ENCODE measurements at places on chromosomes 16 and 17.
A peak's percentile ranks its signal among the peaks of the same experiment; 100 is the strongest.

DNA sequence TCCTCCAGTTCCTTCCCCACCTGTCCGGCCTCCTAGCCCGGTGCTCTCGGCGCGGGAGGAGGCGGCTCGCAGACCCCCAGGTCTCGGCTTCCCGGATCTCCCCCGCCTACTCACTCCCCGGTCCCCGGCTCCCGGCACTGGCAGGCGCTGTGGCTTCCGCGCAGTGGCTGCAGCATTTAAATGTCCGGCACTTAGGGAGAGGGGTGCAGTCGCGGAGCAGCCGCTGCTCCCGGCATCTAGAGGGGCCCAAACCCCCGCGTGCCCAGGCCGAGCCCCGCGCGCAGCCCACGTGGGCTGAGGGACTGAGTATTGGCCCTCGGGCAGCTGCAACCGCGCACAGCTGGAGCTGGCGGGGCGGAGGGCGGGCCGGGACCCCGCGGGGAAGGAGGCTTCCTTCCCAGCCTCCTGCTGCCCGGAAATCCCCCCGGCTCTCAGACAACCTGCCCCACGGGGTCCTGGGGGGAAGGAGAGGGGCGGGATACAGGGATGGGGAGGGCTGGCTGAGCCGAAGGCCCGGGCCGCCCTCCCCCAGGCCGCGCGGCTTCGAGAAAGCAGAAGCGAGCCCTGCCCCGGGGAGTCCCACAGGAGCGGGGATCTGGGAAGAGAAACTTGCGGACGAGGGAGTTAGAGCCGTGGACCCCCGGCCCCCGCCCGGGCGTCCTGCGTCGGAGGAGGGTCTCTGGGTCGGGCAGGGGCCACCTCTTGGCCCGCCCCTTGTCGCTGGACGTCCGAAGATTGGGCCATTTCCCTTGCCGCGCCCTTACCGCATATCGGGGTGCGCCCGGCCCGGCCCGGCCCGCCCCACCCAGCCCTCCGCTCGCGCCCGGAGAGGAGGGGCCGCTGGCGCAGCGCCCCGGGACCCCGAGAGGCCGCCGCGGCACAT is at the start of gene MMP25:
Gene MMP25 (plus strand): TSS at position 804 of the 883 bp plus-strand sequence. CDS start 357 bp downstream, outside the sequence.
- H3K27me3 ChIP-seq = peaks cover 25% of the 10 kb centered on the region
- H3K36me3 ChIP-seq = no peaks in the 10 kb centered on the region
- no peak for DNase-seq
- H3K4me1 ChIP-seq = peaks cover 10% of the 10 kb centered on the region

GRCh38 chr17:73851091-73851490 is 206.8 kb upstream of the SDK2 start:
- H3K27ac ChIP-seq = no peak overlapping the region
- no peaks in the 10 kb centered on the region for H3K36me3 ChIP-seq
- no peak overlapping the region for H3K4me3 ChIP-seq
- H3K4me1 ChIP-seq = no peaks in the 10 kb centered on the region

DNA sequence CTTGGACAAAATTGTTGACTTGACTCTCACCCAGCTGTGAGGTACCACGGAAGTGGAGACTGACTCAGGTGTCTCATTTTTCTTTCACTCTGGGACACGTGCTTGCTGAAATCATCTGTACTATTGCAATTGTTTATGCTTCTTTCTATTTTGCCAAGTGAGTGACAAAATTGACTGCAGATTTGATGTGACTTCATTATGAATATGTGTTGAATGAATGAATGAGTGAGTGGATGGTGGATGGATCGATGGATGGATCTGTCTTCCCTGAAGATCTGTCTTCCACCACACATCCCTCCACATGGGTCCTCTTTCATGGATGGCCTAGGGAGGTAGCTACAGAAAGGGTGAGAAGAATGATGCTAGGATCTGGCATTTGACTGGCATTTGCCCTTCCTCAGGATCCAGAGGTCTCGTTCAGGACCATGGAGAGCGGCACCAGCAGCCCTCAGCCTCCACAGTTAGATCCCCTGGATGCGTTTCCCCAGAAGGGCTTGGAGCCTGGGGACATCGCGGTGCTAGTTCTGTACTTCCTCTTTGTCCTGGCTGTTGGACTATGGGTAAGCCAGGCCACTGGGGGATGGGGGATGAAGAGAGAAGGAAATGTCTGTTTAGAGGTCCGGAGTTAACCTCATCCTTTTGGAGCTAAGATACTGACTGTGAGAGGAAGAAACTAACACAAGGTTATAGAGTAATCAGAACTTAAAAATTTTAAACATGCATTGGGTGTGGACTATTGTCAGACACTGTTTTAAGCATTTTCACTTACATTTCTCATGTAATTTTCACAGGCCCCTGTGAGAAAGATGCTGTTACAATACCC is 12.7 kb downstream of the SLC5A11 start:
- no peaks in the 10 kb centered on the region for H3K4me1 ChIP-seq
- no peaks in the 10 kb centered on the region for H3K36me3 ChIP-seq
- no peak overlapping the region for H3K4me3 ChIP-seq
- no peak overlapping the region for H3K27ac ChIP-seq
- no peaks in the 10 kb centered on the region for H3K27me3 ChIP-seq

- no peak for DNase-seq
- no peak overlapping the region for H3K27ac ChIP-seq
- H3K27me3 ChIP-seq = no peaks in the 10 kb centered on the region
- H3K4me1 ChIP-seq = no peaks in the 10 kb centered on the region
- H3K36me3 ChIP-seq = no peaks in the 10 kb centered on the region
These were observed 2.0 kb downstream of the GPT2 start for GRCh38 chr16:46885960-46886763.

DNA sequence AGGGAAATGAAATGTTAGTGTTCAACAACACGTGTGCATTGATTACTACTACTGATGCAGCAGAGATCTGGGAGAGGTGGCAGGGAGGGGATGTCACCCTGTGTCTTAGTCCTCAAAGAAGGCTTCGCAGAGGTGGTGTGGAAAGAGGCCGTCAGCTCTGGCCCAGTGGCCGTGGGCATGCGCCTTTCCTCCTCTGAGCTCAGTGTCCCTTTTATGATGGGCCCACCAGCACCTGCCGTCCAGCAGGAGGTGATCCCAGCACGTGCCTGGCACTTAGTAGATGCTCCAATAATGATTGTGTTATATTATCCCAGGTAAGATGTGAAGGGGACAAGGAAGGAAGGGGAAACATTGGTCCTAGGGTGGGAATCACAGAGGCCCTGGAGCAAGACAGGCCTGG is 106.2 kb downstream of the CLEC16A start:
- no peak for DNase-seq
- H3K27ac ChIP-seq = peak overlapping the region; percentile 97
- H3K4me1 ChIP-seq = peaks cover 98% of the 10 kb centered on the region
- no peak overlapping the region for H3K4me3 ChIP-seq
- peaks cover 34% of the 10 kb centered on the region for H3K36me3 ChIP-seq

GRCh38 chr17:63421681-63422645 is 24.1 kb downstream of the CYB561 start:
- H3K27ac ChIP-seq = no peak overlapping the region
- DNase-seq = no peak
- no peaks in the 10 kb centered on the region for H3K36me3 ChIP-seq

GRCh38 chr16:88279998-88280397 is 102.8 kb upstream of the ZNF469 start:
- no peak overlapping the region for H3K4me3 ChIP-seq
- H3K27me3 ChIP-seq = no peaks in the 10 kb centered on the region

DNA sequence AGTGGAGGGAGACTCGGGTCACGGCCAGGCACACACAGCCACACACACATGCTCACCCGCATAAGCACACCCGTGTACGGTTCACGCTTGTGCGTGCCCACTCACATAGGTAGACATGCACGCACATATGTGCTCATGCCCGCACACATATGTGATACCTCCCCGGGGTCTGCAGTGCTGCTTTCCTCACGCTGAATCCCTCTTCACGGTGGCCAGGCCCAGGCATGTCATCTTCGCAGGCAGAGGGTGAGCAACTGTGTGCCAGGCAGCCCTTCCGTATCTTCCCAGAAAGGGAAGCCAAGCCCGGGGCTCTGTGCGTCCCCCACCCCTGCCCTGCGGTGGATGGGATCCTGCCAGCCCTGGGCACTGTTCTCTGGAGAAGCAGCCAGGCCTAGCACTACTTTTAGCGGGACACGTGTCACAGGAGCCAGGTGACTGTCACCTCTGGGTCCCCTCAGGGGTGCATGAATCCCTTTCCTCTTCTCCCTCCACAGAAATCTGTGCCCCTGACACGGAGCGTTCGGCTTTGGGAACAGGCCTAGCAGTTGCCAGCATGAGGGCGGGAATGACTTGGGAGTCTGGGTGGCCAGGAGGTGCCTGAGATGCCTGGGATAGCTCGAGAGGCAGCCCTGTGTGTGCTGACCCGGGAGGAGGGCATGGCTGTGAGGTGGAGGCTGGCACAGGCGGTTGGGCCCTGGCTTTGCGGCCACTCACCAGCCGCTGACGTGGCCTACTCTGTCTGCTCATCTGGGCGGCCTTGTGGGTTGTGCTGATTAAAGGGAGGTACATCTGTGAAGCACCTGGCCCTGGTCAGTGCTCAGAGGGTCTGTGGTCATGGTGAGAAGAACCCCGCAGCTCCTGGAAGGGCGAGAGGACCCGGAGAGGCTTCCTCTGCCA is 47.5 kb downstream of the BAIAP2 start:
- no peaks in the 10 kb centered on the region for H3K4me1 ChIP-seq
- DNase-seq = no peak
- H3K36me3 ChIP-seq = no peaks in the 10 kb centered on the region
- H3K4me3 ChIP-seq = no peak overlapping the region

DNA sequence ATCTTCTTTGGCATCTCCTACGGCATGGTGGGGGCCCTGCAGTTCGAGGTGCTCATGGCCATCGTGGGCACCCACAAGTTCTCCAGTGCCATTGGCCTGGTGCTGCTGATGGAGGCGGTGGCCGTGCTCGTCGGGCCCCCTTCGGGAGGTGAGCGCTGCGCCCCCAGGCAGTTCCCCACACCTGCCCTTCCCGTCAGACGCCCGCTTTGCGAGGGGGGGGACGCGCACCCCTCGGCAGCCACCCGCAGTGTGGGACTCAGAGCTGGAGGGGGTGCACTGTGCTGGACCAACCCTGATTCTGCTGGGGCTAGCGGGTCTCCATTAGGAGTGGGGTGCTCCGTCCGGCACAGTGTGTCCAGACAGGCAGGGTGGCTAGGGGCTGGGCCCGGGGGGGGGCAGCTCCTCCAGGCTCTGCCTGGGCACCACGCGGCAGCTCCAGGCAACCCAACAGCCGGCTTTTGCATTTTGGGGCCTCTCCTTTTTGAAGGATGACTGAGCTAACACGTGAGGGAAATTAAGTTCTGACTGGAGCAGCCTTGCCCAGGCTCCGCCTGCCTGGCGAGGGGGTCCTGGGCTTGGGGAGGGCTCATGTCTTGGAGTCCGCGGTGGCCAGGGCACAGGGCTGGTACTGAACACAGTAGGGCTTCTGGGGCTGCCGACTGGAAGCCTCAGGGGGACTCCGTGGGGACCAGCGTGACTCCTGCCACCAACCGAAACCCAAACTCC is 9.1 kb downstream of the SLC16A3 start:
- DNase-seq = no peak
- no peaks in the 10 kb centered on the region for H3K27me3 ChIP-seq
- H3K27ac ChIP-seq = no peak overlapping the region
- H3K4me1 ChIP-seq = 0 out of 2 replicates have a peak, but pooled peaks cover 8% of the 10 kb centered on the region

DNA sequence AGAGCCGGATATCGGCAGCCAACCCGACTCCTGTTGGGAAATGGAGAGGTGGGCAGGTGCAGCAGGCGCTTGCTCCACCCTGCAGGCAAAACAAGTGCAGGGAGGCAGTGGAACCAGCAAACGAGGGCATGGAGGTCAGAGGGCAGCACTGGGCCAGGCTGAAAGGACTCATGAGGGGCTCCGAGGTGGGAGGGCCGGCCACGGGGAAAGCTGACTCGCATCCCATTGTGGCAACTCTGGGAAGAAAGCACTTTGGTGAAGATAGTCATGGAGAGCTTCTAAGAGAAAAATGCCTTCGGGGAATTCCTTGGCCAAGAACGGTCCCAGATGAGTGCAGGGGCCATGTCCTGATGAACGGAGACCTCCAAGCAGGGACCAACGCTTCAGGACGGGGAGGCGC is 4.4 kb downstream of the CYBC1 start:
- no peak for DNase-seq
- H3K27me3 ChIP-seq = no peaks in the 10 kb centered on the region
- H3K4me3 ChIP-seq = no peak overlapping the region
- peak overlapping the region; percentile 6 for H3K27ac ChIP-seq
- H3K36me3 ChIP-seq = peaks cover 62% of the 10 kb centered on the region
- H3K4me1 ChIP-seq = peaks cover 26% of the 10 kb centered on the region

DNA sequence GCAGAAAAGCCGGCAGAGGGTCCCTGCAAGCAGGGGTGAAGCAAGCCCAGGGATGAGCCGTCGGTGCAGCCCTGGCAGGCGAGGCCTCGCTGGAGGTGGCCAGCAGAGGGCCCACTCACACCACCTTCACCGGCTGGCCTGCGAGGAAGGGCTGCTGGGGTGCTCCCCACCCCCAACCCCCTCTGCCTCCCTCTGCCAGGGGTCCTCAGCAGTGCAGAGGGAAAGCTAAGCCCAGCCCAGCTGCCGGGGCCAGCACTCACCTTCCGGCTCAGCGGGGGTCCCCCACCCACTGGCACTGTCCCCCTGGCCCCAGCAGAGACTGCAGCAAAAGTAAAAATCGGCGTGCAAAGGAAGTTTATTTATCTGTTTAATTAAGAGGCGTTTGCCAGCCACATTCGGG is 113.4 kb downstream of the ENGASE start:
- H3K27me3 ChIP-seq = peaks cover 3% of the 10 kb centered on the region
- H3K4me3 ChIP-seq = no peak overlapping the region
- H3K4me1 ChIP-seq = no peaks in the 10 kb centered on the region
- no peak overlapping the region for H3K27ac ChIP-seq
- DNase-seq = no peak

DNA sequence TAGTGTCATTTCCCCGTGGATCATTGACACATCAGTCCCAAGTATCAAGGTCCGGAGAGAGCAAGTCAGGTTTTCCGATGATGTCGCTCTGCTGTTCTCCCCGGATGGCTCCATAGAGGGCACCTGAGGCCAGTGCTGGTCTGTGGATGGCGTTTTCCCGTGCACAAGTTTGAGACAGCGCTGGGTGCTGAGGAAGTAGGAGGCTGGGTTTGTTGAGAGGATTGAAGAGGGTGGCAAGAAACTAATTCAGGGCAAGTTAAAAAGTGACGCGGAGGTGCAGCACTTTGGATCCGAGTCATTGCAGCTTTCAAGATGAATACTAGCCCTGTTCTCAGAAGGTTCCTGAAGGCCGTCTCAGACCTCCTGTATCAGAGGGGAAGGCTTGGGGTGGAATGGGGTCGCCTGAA is 7.7 kb downstream of the NUBP1 start:
- no peak overlapping the region for H3K27ac ChIP-seq
- H3K36me3 ChIP-seq = peaks cover 54% of the 10 kb centered on the region
- no peaks in the 10 kb centered on the region for H3K27me3 ChIP-seq
- H3K4me3 ChIP-seq = no peak overlapping the region
- no peaks in the 10 kb centered on the region for H3K4me1 ChIP-seq
- DNase-seq = no peak

GRCh38 chr16:79451196-79451816 is 149.2 kb downstream of the MAF start:
- H3K27me3 ChIP-seq = no peaks in the 10 kb centered on the region
- H3K4me3 ChIP-seq = no peak overlapping the region
- no peaks in the 10 kb centered on the region for H3K36me3 ChIP-seq
- H3K4me1 ChIP-seq = peaks cover 17% of the 10 kb centered on the region
- H3K27ac ChIP-seq = peak overlapping the region; percentile 30

DNA sequence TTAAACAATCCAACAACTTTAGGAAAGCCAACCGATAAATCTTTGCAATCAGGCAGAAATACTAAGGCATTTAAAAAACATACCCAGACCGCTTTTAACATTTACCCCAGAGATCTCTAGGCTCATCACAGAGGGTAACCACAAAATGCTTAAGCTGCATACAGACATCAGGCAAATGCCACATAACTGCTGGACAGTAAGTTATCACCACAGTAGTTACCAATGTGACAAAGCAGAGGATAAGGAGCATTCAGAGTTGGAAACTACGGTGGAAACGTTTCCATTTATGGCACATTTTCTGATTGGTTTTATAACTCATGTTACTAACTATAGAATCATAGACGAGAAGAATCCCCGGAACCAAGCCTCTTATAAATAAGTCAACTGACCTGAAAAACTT is 77.5 kb downstream of the KANSL1 start:
- H3K4me1 ChIP-seq = no peaks in the 10 kb centered on the region
- H3K4me3 ChIP-seq = no peak overlapping the region
- H3K27me3 ChIP-seq = no peaks in the 10 kb centered on the region
- H3K27ac ChIP-seq = no peak overlapping the region

All from DND-41 (cell line).